ENCODE measurements at places on chromosomes 16 and 17. TPM values are rescaled to one million over a fixed set of nuclear protein-coding genes. Genes with fewer than 3 reads are reported as not detected.

Gene TMEM92
- polyA plus RNA-seq: not detected

Gene SLC6A2
- not detected for polyA plus RNA-seq

Gene PLEKHH3
- polyA plus RNA-seq: 59.3 TPM

Gene TM4SF5
- 18.4 TPM for polyA plus RNA-seq

Gene CRK
- polyA plus RNA-seq: 40.9 TPM

Gene STAT5B
- 18.0 TPM for polyA plus RNA-seq
